ENCODE measurements at places on chromosomes 11 and 22. TPM values are rescaled to one million over a fixed set of nuclear protein-coding genes. Genes with fewer than 3 reads are reported as not detected.

TMEM25 gene
- 12.9 TPM for total RNA-seq

NF2 gene
- total RNA-seq, result 18.9 TPM

OR5P2 gene
- not detected for total RNA-seq

CHST1 gene
- 1.1 TPM for total RNA-seq

OR10D3 gene
- not detected for total RNA-seq

HBD gene
- total RNA-seq, result 4.4 TPM

P2RX6 gene
- total RNA-seq, result 0.94 TPM

CDC42BPG gene
- total RNA-seq, result 0.22 TPM

IGLL5 gene
- 1.1 TPM for total RNA-seq

OR52A1 gene
- total RNA-seq, result not detected

FAM180B gene
- total RNA-seq, result 1.1 TPM

MMP12 gene
- 17.0 TPM for total RNA-seq

OR4D5 gene
- total RNA-seq, result not detected

OR51B5 gene
- total RNA-seq, result not detected

ARRB1 gene
- total RNA-seq, result 34.8 TPM

CCDC87 gene
- total RNA-seq, result not detected

CDC42EP1 gene
- 11.7 TPM for total RNA-seq

DGCR6 gene
- total RNA-seq, result 11.5 TPM

KLHL35 gene
- 1.1 TPM for total RNA-seq

PIWIL4 gene
- 9.0 TPM for total RNA-seq

MRE11 gene
- 20.9 TPM for total RNA-seq

HTR3B gene
- total RNA-seq, result not detected

ZBED4 gene
- total RNA-seq, result 6.8 TPM

CATSPER1 gene
- total RNA-seq, result 1.5 TPM

TENM4 gene
- 4.1 TPM for total RNA-seq

HOATZ gene
- total RNA-seq, result not detected

KRTAP5-10 gene
- not detected for total RNA-seq

OR10A2 gene
- not detected for total RNA-seq

TRIM49D1 gene
- total RNA-seq, result not detected

UBASH3B gene
- 15.3 TPM for total RNA-seq

CDON gene
- 30.0 TPM for total RNA-seq

SMIM35 gene
- not detected for total RNA-seq

BAIAP2L2 gene
- 0.85 TPM for total RNA-seq

CCDC81 gene
- not detected for total RNA-seq

MS4A4A gene
- total RNA-seq, result 184 TPM

TH gene
- total RNA-seq, result not detected

KCNK4 gene
- total RNA-seq, result not detected

MICAL2 gene
- 27.3 TPM for total RNA-seq

GDPD4 gene
- not detected for total RNA-seq

GRIA4 gene
- not detected for total RNA-seq

DENND6B gene
- 4.0 TPM for total RNA-seq

RIMBP3C gene
- under 0.01 TPM for total RNA-seq

FIBIN gene
- total RNA-seq, result 20.4 TPM

CLNS1A gene
- 69.3 TPM for total RNA-seq
